Small intestine (tissue), 16 donors: ENCODE measurements at places on chromosomes 11 and 22. TPM values are rescaled to one million over a fixed set of nuclear protein-coding genes. Genes with fewer than 3 reads are reported as not detected.

MMP3 gene
- 28.2 TPM for polyA plus RNA-seq

NRXN2 gene
- polyA plus RNA-seq, result 8.9 TPM

TTC28 gene
- polyA plus RNA-seq, result 6.3 TPM

HOATZ gene
- polyA plus RNA-seq, result not detected

DNA sequence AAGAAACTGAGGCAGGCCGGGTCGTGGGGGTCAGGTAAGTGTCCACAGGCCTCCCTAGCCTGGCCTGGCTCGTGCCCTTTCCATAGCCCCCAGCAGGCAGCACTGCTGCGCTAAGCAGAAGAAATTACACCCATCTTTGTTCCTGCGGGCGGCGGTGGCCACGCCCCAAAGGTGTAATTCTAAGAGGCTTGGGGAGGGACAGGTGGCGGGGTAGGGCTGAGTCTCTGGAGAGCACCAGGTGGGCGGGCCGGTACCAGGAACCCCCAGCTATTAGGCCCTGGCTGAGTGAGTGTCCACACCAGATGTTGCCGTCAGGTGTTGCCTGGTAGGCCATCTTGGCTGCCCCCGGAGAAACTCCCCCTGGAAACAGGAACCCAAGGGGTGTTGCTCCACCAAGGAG lies 12.3 kb upstream of the ARAP1 start:
- H3K4me3 ChIP-seq, result no peak overlapping the region
- H3K4me1 ChIP-seq, result no peaks in the 10 kb centered on the region
- no peaks in the 10 kb centered on the region for H3K27me3 ChIP-seq
- no peak overlapping the region for H3K27ac ChIP-seq

GRCh38 chr11:117092951-117093590 lies 5.2 kb downstream of the SIK3 start:
- H3K36me3 ChIP-seq, result no peaks in the 10 kb centered on the region
- H3K4me3 ChIP-seq, result no peak overlapping the region
- no peaks in the 10 kb centered on the region for H3K27me3 ChIP-seq
- no peak for DNase-seq
- H3K27ac ChIP-seq, result no peak overlapping the region

- no peak overlapping the region for H3K4me3 ChIP-seq
- no peaks in the 10 kb centered on the region for H3K27me3 ChIP-seq
- no peaks in the 10 kb centered on the region for H3K36me3 ChIP-seq
- H3K4me1 ChIP-seq, result no peaks in the 10 kb centered on the region
- no peak overlapping the region for H3K27ac ChIP-seq
Observed at GRCh38 chr22:49166746-49167145, 660.9 kb downstream of the BRD1 start.

DNA sequence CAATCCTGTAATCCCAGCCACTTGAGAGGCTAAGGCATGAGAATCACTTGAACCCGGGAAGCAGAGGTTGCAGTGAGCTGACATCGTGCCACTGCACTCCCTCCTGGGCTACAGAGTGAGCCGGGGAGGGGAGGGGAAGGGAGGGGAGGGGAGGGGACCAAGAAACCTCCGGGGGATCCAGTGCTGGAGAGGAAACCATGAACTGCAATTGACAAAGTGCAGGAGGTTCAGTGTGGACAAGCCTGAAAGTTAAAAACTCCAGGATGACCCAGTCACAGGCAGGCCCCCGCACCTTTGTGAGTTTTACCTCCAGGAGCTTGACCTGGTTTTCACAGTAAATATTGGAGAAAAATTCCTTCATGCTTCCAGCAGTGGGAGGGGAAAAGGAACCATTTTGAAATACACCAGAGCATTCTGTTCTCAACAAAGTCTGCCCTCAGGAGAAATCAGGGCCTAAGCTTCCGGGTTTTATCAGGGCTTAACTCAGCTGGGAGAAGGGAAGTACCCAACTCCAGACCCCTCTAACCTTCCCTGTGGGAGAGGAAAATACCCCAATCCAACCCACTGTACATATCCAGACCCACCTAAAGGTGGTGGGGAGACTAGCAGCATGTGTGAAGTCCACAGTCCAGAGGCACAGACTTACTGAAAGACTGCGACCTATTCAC lies 15.5 kb upstream of the ZFTA start:
- no peak overlapping the region for H3K4me3 ChIP-seq
- DNase-seq, result peak; percentile 19
- H3K27ac ChIP-seq, result no peak overlapping the region
- no peaks in the 10 kb centered on the region for H3K4me1 ChIP-seq
- no peaks in the 10 kb centered on the region for H3K36me3 ChIP-seq

GRCh38 chr11:91093141-91093540 lies 870.3 kb upstream of the CHORDC1 start:
- H3K27ac ChIP-seq, result no peak overlapping the region
- H3K4me3 ChIP-seq, result no peak overlapping the region
- DNase-seq, result no peak
- no peaks in the 10 kb centered on the region for H3K36me3 ChIP-seq

DNA sequence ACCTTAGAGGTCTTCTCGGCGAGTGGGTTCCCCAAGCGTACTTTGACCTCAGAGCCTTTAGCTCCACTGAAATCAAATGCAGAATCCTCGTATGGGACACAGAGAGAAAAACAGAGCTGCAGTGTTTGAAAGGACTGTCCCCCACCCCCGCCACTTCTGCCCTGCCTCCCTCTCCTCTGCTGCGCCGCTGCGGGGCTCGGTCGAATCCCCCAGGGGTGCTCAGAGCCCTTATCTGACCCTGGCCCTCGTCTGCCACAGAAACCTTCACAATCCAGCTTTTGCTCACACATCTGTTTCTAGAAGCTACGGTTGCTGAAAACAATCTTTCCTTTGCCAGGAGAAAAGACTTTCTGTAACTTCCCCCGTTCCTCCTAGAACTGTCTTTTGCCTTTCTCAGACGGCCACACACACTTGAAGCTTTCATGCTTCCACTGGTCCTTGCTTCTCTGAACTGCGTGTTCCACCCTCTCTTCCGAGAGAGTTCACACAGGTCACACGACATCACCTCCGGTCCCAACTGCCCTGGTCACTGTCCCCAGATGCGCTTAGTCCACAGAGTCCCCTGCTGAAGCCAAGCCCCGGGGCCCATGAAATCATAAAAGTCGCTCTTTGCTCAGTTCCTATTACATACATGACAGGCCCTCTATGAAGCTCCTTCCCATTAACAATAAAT lies 3.7 kb downstream of the SMIM35 start:
- H3K4me3 ChIP-seq, result no peak overlapping the region
- H3K27me3 ChIP-seq, result no peaks in the 10 kb centered on the region
- DNase-seq, result peak; percentile 31
- H3K36me3 ChIP-seq, result no peaks in the 10 kb centered on the region
- peak overlapping the region; percentile 45 for H3K27ac ChIP-seq
- H3K4me1 ChIP-seq, result peaks cover 56% of the 10 kb centered on the region

DNA sequence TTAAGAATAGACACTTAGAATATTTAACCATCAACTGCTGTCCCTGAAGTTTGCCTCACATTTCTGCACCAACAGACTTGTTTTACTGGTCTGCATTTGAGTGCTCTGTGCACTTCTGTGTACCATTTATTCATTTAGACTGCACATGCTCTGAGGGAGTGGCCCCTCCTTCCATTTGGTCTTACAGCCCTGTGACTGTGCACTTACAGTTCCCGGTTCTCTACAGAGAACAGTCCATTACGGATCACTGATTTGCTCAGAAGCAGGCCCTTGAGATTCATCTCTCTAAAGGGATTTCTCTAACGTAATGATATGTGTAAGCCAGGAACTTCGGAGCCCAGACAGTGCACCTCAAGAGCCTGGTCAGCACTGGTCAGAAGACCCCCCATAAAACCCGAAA lies 247.3 kb upstream of the BLID start:
- no peaks in the 10 kb centered on the region for H3K36me3 ChIP-seq
- H3K27me3 ChIP-seq, result no peaks in the 10 kb centered on the region
- no peaks in the 10 kb centered on the region for H3K4me1 ChIP-seq
- no peak overlapping the region for H3K27ac ChIP-seq
- H3K4me3 ChIP-seq, result no peak overlapping the region

DNA sequence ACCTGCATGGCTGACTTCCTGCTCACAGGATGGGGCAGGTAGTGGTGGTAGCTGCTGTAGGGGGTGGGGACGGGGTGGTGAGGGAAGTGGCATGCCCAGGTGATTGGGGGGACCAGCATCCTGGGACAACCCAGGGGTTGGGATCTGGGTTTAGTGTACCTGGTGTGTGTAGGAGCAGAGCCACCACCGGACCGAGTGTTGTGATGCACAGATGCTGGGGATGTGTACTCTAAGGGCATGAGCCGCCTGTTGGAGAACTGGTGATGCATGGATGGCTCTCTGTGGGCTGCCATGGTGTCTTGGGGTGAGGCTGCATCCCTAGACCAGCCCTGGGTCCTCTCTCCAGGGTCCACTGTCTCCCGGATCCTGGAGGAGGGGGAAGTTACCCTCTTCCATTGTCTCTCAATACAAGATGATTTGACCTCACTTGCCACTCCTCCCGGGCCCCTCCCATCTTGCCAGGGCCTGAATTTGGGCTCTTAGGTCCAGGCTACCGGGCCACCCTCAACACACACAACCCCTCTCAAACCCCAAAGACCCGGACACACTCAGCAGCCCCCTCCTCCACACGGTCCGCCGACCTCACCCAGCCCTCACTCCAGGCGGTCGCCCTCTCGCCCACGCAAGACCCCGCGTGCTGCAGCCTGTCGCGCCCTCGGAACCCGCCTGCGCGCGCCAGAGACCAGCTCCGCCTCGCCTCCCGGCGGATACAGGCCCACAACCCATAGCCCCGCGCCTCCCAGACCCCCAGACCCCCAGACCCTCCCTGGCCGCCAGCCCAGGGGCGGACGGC lies 619 bp downstream of the LRRC75B start:
- H3K36me3 ChIP-seq, result no peaks in the 10 kb centered on the region
- H3K27ac ChIP-seq, result peak overlapping the region; percentile 34
- H3K27me3 ChIP-seq, result no peaks in the 10 kb centered on the region
- no peak for DNase-seq
- H3K4me1 ChIP-seq, result peaks cover 24% of the 10 kb centered on the region

- no peak for DNase-seq
- no peaks in the 10 kb centered on the region for H3K36me3 ChIP-seq
- H3K4me3 ChIP-seq, result no peak overlapping the region
- no peaks in the 10 kb centered on the region for H3K27me3 ChIP-seq
- no peaks in the 10 kb centered on the region for H3K4me1 ChIP-seq
Observed at GRCh38 chr11:126915430-126915829, 85.1 kb downstream of the KIRREL3 start.

DNA sequence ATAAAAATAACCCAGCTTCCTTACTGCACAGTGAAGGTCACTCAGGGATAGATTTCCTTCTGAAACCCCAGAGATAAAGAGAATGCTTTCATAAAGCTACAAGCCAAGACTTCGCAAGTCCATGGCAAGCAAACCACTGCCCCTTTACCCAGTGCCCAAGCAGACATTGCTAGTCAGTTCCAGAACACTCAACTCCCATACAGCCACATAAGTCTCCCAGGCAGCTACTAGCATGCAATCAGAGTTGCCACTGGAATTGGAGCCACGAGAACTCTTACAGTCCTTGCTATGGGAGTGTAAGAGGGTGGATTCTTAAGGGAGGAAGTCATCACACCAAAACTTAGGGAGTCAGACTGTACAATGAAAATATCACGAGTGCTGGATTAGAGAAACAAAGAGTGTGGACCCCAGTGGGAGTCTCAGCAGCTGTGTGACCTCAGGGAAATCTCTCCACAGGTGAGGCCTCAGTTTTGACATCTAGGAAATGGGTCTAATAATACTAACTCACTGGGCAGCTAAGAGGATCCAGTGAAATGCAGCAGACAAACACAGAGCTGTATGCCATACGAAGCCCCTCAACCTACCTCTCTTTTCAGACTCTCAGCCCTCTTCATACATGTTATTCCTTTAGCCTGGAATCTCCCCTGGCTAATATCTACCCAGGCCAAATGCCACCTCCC lies 526.6 kb downstream of the MN1 start:
- no peak overlapping the region for H3K4me3 ChIP-seq
- DNase-seq, result no peak

DNA sequence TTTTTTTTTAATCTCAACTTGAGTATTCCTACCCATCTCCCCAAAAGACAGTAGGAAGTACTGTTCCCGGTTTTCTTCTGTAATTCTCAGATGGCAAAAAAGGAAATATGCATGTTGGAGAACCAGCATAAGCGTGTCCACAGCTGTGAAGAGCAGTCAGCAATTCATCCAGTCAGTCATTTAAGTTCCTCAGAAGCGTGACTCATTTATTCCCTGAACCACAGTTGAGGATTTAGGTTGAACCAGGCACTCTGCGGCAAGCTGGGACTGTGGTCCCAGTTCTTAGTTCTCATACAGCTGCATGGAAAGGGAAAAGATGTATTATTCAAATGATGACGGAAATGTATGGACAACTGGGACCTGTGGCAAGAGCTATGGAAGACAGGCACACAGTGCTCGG lies 61.0 kb upstream of the MYO18B start:
- no peak for DNase-seq
- no peak overlapping the region for H3K4me3 ChIP-seq
- H3K36me3 ChIP-seq, result no peaks in the 10 kb centered on the region
- no peaks in the 10 kb centered on the region for H3K4me1 ChIP-seq
- H3K27ac ChIP-seq, result no peak overlapping the region

GRCh38 chr11:111663820-111664219 lies 61.6 kb downstream of the SIK2 start:
- DNase-seq, result peak; percentile 16
- H3K27me3 ChIP-seq, result no peaks in the 10 kb centered on the region
- H3K36me3 ChIP-seq, result peaks cover 5% of the 10 kb centered on the region
- no peaks in the 10 kb centered on the region for H3K4me1 ChIP-seq

- peak; percentile 95 for DNase-seq
- no peaks in the 10 kb centered on the region for H3K27me3 ChIP-seq
- H3K27ac ChIP-seq, result peak overlapping the region; percentile 77
- peaks cover 13% of the 10 kb centered on the region for H3K4me1 ChIP-seq
- H3K36me3 ChIP-seq, result peaks cover 51% of the 10 kb centered on the region
- H3K4me3 ChIP-seq, result no peak overlapping the region
Observed at GRCh38 chr22:44710474-44711240, 8.7 kb downstream of the PRR5 start.

GRCh38 chr11:115202074-115202473 lies 302.1 kb downstream of the CADM1 start:
- H3K4me1 ChIP-seq, result no peaks in the 10 kb centered on the region
- no peaks in the 10 kb centered on the region for H3K36me3 ChIP-seq
- H3K27me3 ChIP-seq, result no peaks in the 10 kb centered on the region
- H3K4me3 ChIP-seq, result no peak overlapping the region

DNA sequence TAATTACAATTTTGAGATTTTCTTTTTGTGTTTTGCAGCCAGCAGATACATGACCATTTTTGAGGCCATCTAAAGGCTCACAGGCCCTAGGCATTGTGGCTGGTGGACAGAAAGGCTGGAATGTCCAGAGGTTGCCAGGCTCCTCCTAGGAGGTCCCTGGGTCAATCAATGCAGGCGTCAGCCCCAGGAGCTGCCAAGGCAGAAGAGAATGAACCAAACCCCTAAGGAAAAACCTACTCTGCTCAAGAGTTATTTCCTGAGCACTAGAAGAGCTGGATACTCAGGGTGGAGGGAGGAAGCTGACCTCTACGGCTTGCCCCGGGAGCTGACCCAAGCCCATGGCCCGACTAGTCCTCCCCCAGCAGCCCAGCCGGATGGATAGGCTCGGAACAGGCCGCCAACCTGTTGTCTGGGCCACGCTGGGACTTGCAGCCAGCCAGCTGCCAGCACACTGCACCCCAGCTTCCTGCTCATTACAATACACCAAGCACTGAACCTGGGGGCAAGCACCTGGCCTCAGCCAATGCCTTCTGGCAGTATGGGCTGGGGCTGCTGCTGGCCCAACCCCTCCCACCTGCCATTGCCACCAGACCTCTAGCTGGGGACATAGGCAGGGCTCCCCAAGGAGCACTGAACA lies 5.7 kb upstream of the SCGB1A1 start:
- no peak for DNase-seq
- no peak overlapping the region for H3K4me3 ChIP-seq
- H3K36me3 ChIP-seq, result no peaks in the 10 kb centered on the region
- no peaks in the 10 kb centered on the region for H3K4me1 ChIP-seq
- H3K27ac ChIP-seq, result no peak overlapping the region
